Panc1 (cell line): ENCODE measurements at places on chromosomes 1 and 21. TPM values are rescaled to one million over a fixed set of nuclear protein-coding genes. Genes with fewer than 3 reads are reported as not detected.
A peak's percentile ranks its signal among the peaks of the same experiment; 100 is the strongest.

GRCh38 chr1:200892958-200893357, 1.7 kb upstream of the INAVA start:
- H3K4me3 ChIP-seq: no peak overlapping the region
- peaks cover 24% of the 10 kb centered on the region for H3K4me1 ChIP-seq
- no peaks in the 10 kb centered on the region for H3K36me3 ChIP-seq
- H3K27ac ChIP-seq: no peak overlapping the region

GRCh38 chr1:22789356-22789994, 78.8 kb downstream of the EPHB2 start:
- H3K27me3 ChIP-seq: no peaks in the 10 kb centered on the region
- no peak overlapping the region for H3K4me3 ChIP-seq
- H3K4me1 ChIP-seq: no peaks in the 10 kb centered on the region
- no peak for DNase-seq
- no peaks in the 10 kb centered on the region for H3K36me3 ChIP-seq

DNA sequence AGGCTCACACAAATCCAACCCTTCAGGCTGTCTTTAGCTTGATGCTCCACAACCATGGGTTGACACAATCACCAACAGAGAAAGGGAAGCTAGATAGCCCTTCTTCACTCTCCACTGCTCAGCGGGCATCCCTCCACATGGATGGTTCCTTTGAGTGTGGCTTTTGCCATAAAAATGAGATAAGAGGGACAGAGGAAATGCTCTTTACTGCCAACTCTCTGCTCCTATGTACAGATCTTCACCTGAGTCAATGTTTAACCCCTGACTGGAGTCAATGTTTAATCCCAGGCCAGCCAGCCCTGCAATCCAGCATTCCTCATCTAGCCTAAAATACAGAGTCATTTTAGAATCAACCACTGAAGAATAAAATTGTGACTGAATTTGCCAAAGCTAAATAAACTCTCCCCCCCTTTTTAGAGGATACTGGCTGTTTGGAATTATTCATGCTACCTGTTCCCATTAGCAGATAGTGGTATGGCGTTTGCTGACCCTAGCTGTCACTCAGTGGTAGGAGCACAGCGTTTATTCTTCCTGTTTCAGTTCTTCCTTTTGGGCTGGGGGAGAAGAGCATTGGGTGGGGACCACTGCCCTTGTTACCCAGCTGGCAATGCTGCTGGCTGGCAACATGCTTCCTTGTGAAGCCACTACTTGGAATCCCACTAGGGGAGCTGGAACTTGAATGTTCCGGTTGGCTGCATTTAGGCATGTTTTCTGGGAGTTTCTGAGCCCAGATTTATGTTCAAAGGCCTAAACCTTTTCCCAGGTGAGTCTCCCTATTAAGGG, 5.2 kb upstream of the PIGR start:
- no peak overlapping the region for H3K27ac ChIP-seq
- H3K4me1 ChIP-seq: no peaks in the 10 kb centered on the region
- H3K36me3 ChIP-seq: no peaks in the 10 kb centered on the region
- H3K27me3 ChIP-seq: no peaks in the 10 kb centered on the region
- no peak for DNase-seq

GRCh38 chr21:42162831-42163510, 56.0 kb upstream of the ABCG1 start:
- H3K27me3 ChIP-seq: no peaks in the 10 kb centered on the region
- no peaks in the 10 kb centered on the region for H3K36me3 ChIP-seq
- no peak overlapping the region for H3K27ac ChIP-seq

GRCh38 chr1:221824025-221824424, 82.1 kb upstream of the DUSP10 start:
- no peak overlapping the region for H3K4me3 ChIP-seq
- H3K36me3 ChIP-seq: no peaks in the 10 kb centered on the region
- no peak for DNase-seq
- no peaks in the 10 kb centered on the region for H3K27me3 ChIP-seq

- H3K4me1 ChIP-seq: no peaks in the 10 kb centered on the region
- H3K4me3 ChIP-seq: no peak overlapping the region
- DNase-seq: no peak
- no peaks in the 10 kb centered on the region for H3K36me3 ChIP-seq
- no peak overlapping the region for H3K27ac ChIP-seq
- peaks cover 2% of the 10 kb centered on the region; the same call in 1 of the 2 replicates for H3K27me3 ChIP-seq
These were observed 97.0 kb upstream of the DPH5 start for GRCh38 chr1:101122452-101123166.

GRCh38 chr1:75518686-75519085, 92.2 kb downstream of the SLC44A5 start:
- H3K27ac ChIP-seq: no peak overlapping the region
- no peak overlapping the region for H3K4me3 ChIP-seq
- DNase-seq: no peak
- H3K4me1 ChIP-seq: no peaks in the 10 kb centered on the region
- H3K27me3 ChIP-seq: no peaks in the 10 kb centered on the region; the same call in 1 of the 2 replicates

DNA sequence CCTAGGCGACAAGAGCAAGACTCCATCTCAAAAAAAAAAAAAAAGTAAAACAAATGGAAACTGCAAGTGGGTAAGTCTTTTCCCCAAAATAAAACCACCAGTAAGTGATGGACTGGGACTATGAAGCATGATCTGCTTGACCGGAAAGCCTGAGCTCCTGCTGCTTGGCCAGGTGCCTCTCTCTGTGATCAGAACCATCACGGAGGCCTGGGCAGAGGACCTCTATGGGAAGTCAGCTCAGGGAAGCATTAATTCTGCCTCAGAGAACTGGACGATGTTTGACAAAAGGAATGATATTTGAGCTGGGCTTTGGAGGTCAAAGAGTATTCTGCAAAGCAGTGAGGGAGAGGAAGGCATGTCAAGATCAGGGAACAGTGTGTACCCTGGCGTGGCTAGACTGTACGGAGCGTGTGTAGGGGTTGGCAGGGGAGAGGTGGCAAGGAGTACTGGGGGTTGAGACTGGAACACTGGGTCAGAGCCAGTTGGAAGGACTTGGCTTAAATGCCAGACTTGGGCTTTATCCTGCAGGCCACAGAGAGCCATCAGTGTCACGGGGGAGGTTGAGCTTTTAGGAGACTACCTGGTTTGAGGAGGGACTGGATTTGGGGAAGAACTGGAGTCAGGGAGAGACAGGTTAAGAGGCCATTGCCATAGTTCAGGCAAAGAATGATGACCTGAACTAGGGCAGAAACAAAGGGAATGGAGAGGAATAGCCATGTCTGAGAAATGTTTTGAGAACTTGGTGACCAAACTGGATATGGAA, 16.4 kb downstream of the ATP1A2 start:
- H3K4me3 ChIP-seq: no peak overlapping the region
- no peaks in the 10 kb centered on the region for H3K27me3 ChIP-seq
- H3K27ac ChIP-seq: no peak overlapping the region
- H3K4me1 ChIP-seq: no peaks in the 10 kb centered on the region
- H3K36me3 ChIP-seq: no peaks in the 10 kb centered on the region
- DNase-seq: no peak

GRCh38 chr1:34532113-34532512, 222.7 kb upstream of the GJB5 start:
- no peaks in the 10 kb centered on the region for H3K4me1 ChIP-seq
- DNase-seq: no peak
- no peak overlapping the region for H3K4me3 ChIP-seq
- no peak overlapping the region for H3K27ac ChIP-seq
- H3K27me3 ChIP-seq: peaks cover 4% of the 10 kb centered on the region
- H3K36me3 ChIP-seq: no peaks in the 10 kb centered on the region

DNA sequence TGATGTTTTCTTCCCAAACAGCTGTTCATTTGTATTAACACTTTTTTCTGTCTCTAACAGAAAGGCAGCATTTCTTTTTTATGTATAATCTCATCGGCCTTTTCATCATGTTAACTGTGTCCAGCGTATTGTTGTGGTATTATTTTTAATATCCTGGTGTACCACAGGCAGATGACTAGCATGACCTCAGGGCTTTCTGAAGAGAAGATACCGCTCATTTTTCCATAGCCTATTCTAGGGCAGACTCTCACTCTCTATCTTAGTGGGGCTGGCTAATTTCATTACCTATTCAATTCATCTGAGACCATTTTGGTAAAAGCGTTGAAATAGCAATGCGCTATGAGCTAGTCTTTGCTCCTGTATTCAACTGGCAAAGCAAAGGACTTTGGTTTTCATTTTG, 209.9 kb downstream of the SDCCAG8 start:
- no peak for DNase-seq
- H3K36me3 ChIP-seq: no peaks in the 10 kb centered on the region
- no peak overlapping the region for H3K4me3 ChIP-seq
- H3K27me3 ChIP-seq: no peaks in the 10 kb centered on the region
- no peak overlapping the region for H3K27ac ChIP-seq
- H3K4me1 ChIP-seq: no peaks in the 10 kb centered on the region

GRCh38 chr1:109792056-109792831, 28.5 kb upstream of the EPS8L3 start:
- no peak overlapping the region for H3K4me3 ChIP-seq
- H3K4me1 ChIP-seq: peaks cover 80% of the 10 kb centered on the region
- no peaks in the 10 kb centered on the region for H3K36me3 ChIP-seq
- no peaks in the 10 kb centered on the region for H3K27me3 ChIP-seq
- DNase-seq: no peak
- peak overlapping the region; percentile 93 for H3K27ac ChIP-seq

GRCh38 chr1:62229932-62230331, 35.3 kb downstream of the L1TD1 start:
- no peak for DNase-seq
- H3K27ac ChIP-seq: no peak overlapping the region
- H3K27me3 ChIP-seq: no peaks in the 10 kb centered on the region

DNA sequence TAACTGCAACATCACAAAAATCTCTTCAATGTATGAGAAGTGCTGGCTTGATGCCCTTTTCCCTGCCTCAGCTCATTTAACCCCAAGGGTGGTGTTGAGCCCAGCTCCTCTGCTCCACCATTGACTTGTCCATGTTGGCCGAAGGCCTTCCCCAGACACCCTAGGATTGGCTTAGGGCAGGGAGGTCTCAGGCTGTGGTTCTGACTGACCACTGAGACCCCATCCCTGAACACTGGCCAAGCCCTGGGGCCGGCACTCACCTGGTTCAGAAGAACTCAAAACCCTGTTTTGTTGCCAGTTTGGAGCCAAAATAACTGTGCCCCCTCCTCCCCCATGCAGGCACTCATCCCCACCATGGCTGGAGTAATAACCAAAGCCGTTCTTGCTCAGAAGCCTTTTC, 38.6 kb downstream of the NENF start:
- H3K4me3 ChIP-seq: no peak overlapping the region
- H3K27ac ChIP-seq: no peak overlapping the region
- H3K27me3 ChIP-seq: no peaks in the 10 kb centered on the region
- DNase-seq: no peak
- peaks cover 17% of the 10 kb centered on the region; the same call in 1 of the 2 replicates for H3K4me1 ChIP-seq
- no peaks in the 10 kb centered on the region for H3K36me3 ChIP-seq

GRCh38 chr1:55103891-55104290, 64.5 kb downstream of the PCSK9 start:
- H3K4me1 ChIP-seq: no peaks in the 10 kb centered on the region
- H3K4me3 ChIP-seq: no peak overlapping the region

- H3K27me3 ChIP-seq: no peaks in the 10 kb centered on the region
- H3K4me3 ChIP-seq: no peak overlapping the region
- no peaks in the 10 kb centered on the region for H3K36me3 ChIP-seq
- DNase-seq: no peak
- no peaks in the 10 kb centered on the region for H3K4me1 ChIP-seq
- no peak overlapping the region for H3K27ac ChIP-seq
These were observed 48.6 kb downstream of the PCNX2 start for GRCh38 chr1:233246965-233247364.

DNA sequence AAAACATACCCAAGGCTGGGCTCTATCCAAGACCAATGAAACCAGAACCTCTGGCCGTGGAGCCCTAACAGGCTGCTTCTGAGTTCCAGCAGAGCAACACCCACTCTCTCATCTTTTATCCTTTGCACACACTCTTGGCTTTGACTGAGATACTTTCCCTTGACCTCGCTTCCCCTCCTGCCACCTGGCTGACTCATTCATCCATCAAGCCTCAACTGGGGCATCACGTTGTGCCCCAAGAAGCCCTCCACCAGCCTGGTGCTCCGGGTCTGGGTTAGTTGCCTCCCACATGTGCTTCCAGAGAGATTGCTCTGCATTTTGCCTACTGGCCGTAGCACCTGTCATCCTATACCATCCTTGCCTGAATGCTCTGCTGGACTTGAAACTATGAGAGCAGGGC, 34.5 kb upstream of the SERBP1 start:
- no peaks in the 10 kb centered on the region for H3K36me3 ChIP-seq
- H3K27me3 ChIP-seq: no peaks in the 10 kb centered on the region; the same call in 1 of the 2 replicates
- H3K27ac ChIP-seq: no peak overlapping the region

DNA sequence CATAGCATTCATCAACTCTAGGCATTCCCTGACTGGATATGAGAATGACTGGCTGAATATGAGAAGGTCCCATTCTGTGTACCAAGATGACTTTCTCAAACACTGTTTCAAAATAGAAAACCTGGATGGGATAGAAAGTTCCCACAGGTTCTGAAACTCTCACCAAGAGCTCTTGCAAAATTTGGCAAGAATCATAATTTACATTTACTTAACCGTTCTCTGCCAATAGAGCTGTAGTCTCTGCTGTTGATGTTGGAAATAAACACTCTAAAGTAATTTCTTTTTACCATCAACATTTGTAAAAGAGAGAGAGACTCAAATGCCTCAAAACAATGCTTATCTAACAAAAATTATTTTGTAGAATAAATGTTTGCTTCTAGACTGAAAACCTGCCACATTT, 221.1 kb downstream of the LMO4 start:
- no peak overlapping the region for H3K4me3 ChIP-seq
- no peak for DNase-seq
- H3K27ac ChIP-seq: no peak overlapping the region
- no peaks in the 10 kb centered on the region for H3K36me3 ChIP-seq
- H3K27me3 ChIP-seq: no peaks in the 10 kb centered on the region
- no peaks in the 10 kb centered on the region for H3K4me1 ChIP-seq

- no peak overlapping the region for H3K27ac ChIP-seq
- DNase-seq: no peak
- no peak overlapping the region for H3K4me3 ChIP-seq
- H3K36me3 ChIP-seq: no peaks in the 10 kb centered on the region
- H3K27me3 ChIP-seq: no peaks in the 10 kb centered on the region
These were observed 26.8 kb downstream of the TRPM2 start for GRCh38 chr21:44379991-44380865.

DNA sequence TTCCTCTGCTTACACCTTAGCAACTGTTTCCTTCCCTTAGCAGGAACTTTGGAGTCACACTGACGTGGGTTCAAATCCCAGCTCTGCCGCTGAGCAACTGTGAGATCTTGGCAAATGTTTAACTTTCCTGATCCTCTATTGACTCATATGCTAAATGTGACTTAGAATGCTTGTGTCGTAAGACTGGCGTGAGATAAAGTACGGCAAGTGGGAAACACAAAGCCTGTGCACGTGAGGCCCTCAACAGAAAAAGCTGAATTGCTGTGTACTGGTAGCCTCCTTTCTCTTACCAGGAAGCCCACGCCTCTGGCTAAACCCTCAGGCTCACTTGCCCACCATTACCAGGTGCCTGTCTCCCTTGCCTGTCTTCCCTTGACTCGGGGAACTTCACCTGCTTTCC, 135.4 kb upstream of the TNR start:
- H3K27ac ChIP-seq: no peak overlapping the region
- no peak for DNase-seq
- H3K36me3 ChIP-seq: no peaks in the 10 kb centered on the region
- H3K27me3 ChIP-seq: no peaks in the 10 kb centered on the region
- H3K4me1 ChIP-seq: no peaks in the 10 kb centered on the region
- H3K4me3 ChIP-seq: no peak overlapping the region

FNDC5 gene
- total RNA-seq: 2.6 TPM

AUNIP gene
- 12.2 TPM for total RNA-seq

BRINP2 gene
- total RNA-seq: not detected

HES2 gene
- 11.1 TPM for total RNA-seq

TBX15 gene
- 1.9 TPM for total RNA-seq

TAL1 gene
- total RNA-seq: 0.05 TPM

IGSF9 gene
- 0.51 TPM for total RNA-seq

LMOD1 gene
- total RNA-seq: 0.13 TPM

FCGR3A gene
- total RNA-seq: 0.13 TPM

MYOG gene
- total RNA-seq: not detected

HOOK1 gene
- total RNA-seq: 0.57 TPM

AMY2A gene
- 0.28 TPM for total RNA-seq
